Left ventricle myocardium superior (tissue), 1 donor: ENCODE measurements at places on chromosomes 7 and 10. TPM values are rescaled to one million over a fixed set of nuclear protein-coding genes. Genes with fewer than 3 reads are reported as not detected.

FAM25C gene
- total RNA-seq: not detected

ERVW-1 gene
- not detected for total RNA-seq

CRHR2 gene
- total RNA-seq: 0.22 TPM

RBP4 gene
- 4.2 TPM for total RNA-seq

ACTL6B gene
- total RNA-seq: not detected

POM121L12 gene
- total RNA-seq: not detected

VAX1 gene
- not detected for total RNA-seq

SH2B2 gene
- 0.99 TPM for total RNA-seq

FOXL3 gene
- not detected for total RNA-seq

AKR1B15 gene
- total RNA-seq: not detected

FZD8 gene
- total RNA-seq: 8.2 TPM

NEUROD6 gene
- not detected for total RNA-seq
